ENCODE measurements at places on chromosomes 3 and 15.

- DNase-seq = no peak
Observed at GRCh38 chr15:47477341-47477740, 240.0 kb upstream of the SEMA6D start.

DNA sequence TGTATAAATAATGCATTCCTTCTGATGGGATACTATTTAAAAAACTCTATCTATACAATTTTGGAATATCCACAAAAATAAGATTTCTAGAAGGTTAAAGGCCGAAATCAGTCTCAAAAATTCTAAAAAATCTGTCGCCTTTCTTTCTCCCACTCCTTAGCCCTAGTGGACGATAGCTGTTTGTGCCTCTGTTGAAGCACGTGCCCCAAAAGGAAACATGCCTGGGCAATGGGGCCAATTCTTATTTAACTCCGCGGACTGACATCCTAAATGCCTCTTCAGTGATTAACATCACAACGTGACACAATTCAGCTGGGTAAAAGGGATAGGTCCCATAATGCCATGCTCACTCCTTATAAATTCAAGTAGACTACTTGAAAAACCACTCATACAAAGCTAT is 65.1 kb downstream of the GAP43 start:
- DNase-seq = no peak

- no peak for DNase-seq
Observed at GRCh38 chr3:37554364-37554763, 307.3 kb upstream of the CTDSPL start.

- no peak for DNase-seq
Observed at GRCh38 chr3:77288348-77288747, 248.4 kb downstream of the ROBO2 start.

DNA sequence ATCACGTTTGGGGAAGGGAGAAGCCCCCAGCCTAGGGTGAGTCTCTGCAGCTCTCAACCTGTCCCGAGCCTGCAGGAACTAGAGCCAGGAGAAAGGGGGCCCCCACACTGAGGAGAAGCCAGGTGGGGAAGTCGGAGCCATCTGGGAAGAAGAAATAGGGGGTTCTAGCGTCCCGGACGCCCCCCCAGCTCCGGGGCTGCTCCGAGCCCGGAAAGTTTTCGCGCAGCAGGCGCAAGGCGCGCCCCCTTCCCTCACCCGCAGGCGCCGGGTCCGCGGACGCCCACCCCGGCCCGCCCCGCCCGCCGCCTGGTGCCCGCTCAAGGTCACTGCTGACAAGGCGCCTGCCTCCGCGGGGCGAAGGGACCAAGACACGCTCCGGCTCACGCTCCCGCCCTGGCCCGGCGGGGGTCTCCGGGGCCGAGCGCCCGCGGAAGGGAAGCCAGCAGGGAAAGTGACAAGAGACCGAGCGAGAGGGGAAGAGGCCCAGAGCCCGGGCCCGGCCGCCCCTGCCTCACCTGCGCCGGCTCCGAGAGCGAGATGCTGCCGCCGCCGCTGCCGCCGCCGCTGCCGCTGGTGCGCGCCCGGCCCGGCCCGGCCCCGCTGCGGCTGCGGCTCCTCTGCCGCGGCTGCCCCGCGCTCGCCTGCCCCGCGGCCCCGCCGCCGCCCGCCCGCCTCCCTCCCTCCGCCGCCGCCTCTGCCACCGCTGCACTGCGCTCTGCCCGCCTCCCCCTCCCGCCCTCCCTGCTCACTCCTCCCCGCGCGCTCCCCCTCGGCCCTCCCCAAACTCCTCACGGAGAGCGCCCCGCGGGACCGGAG is 108.4 kb upstream of the SLC6A11 start:
- no peak for DNase-seq

- no peak for DNase-seq
Observed at GRCh38 chr3:67490658-67491057, 163.8 kb downstream of the SUCLG2 start.

GRCh38 chr3:102896851-102897621 is 462.2 kb downstream of the ZPLD1 start:
- peak; percentile 56 for DNase-seq

GRCh38 chr3:11563865-11564185 is 79.9 kb downstream of the VGLL4 start:
- no peak for DNase-seq

DNA sequence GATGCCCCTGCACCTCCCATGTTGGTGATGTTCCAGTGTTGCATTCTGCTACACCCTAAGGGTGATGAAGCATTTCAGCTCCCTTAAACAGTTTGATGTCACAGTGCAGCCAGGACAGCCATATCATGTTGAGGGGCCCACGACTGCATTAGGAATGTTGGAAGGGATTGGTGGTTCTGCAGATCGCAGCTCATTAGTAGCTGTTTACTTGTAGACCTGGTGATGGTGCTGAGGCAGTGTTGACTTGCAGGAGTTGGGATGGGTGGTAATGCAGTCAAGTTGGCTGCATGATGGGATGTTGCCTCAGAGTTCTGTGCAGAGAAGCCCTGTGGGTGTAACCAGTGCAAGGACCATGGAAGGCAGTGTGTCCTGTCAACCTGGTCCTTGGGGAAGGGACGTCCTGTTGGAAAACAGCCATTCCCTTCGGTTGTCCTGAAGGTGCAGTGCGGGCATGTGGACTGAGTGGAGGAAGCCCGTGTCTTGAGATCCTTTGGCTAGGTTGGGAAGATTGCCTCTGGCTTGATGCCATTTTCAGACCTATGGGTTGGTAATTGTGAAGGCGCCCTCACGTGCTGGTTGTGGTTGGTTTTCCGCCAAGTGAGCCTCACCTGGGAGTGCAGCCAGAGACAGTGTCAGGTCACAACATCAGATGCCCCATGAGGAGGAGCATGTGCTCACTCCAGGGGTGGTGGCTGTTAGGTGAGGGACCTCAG is 100.7 kb downstream of the SNRPN start:
- DNase-seq = no peak

GRCh38 chr15:87238451-87239068 is 1018.0 kb downstream of the NTRK3 start:
- no peak for DNase-seq

GRCh38 chr3:20074226-20075063 is 34.2 kb downstream of the KAT2B start:
- DNase-seq = no peak

DNA sequence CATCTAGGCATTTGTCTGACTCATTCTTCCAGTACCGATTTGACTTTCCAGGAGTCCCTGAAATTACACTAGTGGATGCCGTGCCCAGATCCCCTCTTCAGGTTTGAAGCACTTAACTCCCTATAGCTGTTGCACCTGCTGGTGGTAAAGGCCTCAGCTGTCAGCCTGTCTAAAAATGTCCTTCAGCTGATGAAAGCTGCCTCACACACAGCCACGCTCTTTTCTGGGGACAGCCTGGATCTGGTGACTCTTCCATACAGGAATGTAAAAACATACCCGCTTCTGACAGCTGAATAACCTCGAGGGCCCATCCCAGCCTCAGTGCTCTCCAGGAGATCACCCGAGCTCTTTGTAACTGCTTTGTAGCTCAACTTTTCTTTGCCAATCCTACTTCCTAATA is 534.1 kb upstream of the GRM7 start:
- DNase-seq = no peak

DNA sequence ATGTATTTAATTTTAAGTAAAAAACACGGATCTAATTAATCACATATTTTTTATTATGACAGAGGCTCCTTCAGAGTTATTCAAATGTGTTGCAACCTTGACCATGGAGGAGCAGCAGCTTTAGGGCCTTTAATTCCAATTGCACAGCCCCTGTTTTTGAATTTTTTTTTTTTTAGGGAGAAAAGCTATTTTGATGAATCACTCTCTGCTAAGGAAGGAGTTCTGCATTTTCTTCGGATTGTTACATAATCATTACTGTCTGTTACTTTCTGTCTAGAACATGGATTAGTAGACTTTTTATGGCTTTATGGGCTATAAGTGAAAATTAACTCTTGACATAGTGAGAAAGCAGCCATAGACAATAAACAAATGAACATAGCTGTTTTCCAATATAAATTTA is 90.8 kb downstream of the MCTP2 start:
- DNase-seq = no peak

- no peak for DNase-seq
Observed at GRCh38 chr3:15541371-15541770, 19.9 kb upstream of the COLQ start.

DNA sequence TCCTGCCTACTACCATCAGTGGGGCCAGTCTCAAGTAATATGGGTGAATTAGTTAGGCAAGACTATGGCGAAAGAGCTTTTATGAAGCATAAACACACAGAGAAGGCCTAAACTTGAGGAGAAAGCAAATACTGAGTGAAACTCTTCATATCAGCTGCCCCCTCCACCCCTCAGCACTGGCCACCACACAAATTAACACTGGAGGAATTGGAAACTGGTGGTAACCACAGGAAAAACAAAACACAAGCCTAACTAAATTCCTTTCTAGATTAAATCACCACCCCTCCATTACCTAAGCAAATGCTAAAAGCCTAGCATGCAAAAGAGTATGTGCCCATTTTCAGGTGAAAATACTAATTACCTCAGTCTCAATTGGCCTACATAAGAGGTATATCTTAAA is 774.7 kb upstream of the NECTIN3 start:
- peak; percentile 11 for DNase-seq

DNA sequence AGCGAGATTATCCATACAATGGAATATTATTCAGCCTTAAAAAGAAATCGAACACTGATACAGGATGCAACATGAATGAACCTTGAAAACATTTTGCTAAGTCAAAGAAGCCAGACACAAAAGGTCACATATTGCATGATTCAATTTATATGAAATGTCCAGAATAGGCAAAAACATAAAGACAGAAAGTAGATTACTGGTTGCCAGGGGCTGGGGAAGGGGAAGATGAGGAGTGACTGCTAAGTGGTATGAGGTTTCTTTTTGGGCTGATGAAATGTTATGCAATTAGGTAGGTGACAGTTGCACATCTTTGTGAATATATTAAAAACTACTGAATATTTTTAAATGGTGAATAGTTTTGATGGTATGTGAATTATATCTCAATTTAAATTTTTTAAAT is 38.3 kb downstream of the LRRFIP2 start:
- peak; percentile 47 for DNase-seq

DNA sequence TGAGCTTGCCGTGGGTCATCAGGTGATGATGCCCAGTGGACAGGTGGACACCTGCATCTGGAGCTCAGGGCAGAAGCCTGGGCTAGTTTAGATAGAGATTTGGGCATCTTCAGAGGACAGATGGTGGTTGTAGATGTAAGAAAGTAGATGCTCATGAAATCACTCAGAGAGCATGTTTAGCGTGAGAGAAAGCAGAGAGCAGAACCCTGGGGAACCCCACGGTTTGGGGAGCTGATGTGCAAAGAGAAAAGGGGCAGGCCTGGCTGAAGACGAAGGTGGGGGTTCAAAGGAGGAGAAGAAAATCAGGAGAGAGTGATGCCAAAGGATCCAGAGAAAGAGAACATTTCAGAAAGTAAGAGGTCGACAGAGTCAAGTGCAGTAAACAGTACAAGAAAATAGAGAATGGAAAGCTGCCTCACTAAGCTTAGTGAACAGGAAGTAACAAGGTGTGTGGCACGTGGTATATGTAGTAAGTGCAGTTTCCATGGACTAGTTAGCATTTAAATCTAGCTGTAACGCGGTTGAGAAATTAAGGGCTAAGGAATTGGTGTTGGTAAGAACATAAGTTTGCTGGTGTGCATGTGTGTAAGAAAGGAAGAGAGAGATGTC is 13.5 kb downstream of the TIGIT start:
- DNase-seq = no peak

GRCh38 chr3:31022716-31023115 is 128.3 kb upstream of the GADL1 start:
- DNase-seq = no peak

DNA sequence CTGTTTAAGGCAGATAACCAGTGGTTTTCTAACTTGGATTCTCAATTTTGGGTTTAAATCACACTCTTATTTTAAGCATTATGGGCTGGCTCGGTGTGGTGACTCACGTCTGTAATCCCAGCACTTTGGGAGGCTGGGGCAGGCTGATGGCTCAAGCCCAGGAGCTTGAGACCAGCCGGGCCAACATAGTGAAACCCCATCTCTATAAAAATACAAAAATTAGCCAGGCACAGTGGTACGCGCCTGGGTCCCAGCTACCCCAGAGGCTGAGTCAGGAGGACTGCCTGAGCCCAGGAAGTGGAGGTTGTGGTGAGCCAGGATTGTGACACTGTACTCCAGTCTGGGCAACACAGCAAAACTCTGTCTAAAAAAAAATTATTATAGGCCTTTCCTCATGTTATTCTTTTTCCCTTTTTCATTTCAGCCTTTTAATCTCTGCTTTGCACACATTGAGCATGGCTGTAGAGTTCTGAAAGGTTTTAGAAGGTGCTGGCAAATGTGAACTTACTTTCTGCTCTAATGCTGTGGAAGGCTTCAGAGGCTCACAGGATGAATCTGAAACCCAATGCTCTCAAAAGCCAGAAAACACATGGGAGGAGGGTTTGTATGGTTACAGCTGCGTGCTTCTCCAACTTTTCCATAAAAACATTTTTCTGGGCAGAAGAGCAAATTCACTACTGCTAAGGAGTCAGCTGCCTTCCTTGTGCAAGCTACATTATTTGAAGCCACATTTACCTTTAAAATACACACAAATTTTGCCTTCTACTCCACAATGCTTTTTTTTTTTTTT is 32.5 kb downstream of the CHAC1 start:
- DNase-seq = peak; percentile 64

- DNase-seq = no peak
Observed at GRCh38 chr3:26703519-26703918, 80.9 kb downstream of the LRRC3B start.

- DNase-seq = no peak
Observed at GRCh38 chr3:154969366-154969765, 110.8 kb upstream of the MME start.

- no peak for DNase-seq
Observed at GRCh38 chr3:4754180-4755086, 224.8 kb upstream of the BHLHE40 start.

DNA sequence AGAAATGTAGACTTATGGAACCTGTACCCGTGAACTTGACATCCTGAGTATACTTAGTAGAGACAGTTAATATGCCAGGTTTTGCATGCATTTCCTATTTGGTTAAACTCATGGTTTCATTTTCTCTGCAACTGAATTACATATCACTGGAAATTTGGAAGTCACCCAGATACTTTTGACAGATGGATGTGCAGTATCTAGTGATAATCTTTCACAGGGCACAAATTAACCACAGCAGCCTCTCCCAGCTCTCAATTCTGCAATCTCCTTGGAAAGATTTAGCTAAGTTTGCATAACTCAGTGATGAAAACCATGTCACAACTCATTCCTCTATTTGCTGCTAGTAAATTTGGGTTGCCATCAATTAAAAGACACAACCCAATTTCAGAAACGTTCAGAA is 162.3 kb upstream of the TPM1 start:
- peak; percentile 72 for DNase-seq

- no peak for DNase-seq
Observed at GRCh38 chr15:90033448-90033847, 32.3 kb downstream of the ZNF710 start.

- DNase-seq = no peak
Observed at GRCh38 chr3:144502402-144502801, 530.8 kb downstream of the DIPK2A start.
